CD4-positive, alpha-beta T cell treated with Interferon gamma for 1 hour (primary cell): ENCODE measurements at places on chromosomes 1 and 21.
A peak's percentile ranks its signal among the peaks of the same experiment; 100 is the strongest.

DNA sequence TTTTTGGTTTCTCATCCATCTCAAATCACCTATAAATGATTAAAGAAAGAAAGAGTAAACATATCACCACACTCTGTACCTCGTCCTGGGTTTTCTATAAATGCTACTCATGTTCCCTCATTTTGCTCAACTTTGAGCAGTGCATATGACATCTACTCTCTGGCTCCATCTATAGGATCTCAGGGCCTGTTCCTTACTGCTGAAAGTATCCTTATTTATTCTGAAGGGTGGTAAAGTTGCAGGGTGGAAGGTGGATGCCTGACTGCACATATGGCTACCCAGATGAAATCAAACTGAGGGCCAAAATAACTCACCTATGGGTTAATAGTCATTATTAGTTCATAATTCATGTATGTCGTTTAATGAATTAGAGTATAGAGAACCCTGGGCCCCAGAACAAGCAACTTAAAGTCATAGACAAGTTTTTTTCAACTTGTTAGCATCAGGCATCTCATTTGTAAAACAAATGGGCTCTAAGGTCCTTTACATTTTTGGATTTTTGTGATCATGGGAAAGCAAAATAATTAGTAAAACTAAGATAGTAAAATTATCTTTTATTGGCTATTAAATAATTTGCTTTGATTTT, 46.5 kb downstream of the NCF2 start:
- no peak for DNase-seq

DNA sequence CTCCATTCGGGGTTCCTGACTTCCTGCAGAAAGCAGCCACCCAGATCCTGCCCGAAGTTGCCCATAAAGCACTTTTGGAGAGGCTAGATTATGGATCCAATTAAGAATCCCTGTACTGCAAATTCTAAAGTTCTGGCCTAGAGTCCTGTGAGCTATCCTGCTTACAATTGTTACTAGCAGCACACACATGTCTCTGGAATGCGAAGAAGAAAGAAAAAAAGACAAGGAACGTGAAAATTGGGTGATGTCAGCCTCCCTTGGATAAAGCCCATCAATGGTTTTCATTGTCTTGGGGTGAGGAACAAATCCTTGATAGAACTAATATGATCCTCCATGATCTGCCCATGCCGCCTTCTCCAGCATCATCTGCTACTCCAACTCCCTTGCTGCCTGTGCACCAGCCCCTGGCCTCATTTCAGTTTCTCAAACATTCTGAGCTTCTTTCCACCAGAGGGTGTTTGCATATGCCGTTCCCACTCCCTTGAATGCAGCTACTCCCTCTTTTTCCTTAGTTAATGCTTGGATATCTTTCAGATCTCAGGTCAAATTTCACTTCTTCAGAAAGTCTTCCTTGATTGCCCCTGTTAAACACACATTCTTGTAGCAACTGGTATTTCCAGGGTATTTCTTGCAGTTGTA, 94.0 kb downstream of the ST6GALNAC5 start:
- no peak for DNase-seq

DNA sequence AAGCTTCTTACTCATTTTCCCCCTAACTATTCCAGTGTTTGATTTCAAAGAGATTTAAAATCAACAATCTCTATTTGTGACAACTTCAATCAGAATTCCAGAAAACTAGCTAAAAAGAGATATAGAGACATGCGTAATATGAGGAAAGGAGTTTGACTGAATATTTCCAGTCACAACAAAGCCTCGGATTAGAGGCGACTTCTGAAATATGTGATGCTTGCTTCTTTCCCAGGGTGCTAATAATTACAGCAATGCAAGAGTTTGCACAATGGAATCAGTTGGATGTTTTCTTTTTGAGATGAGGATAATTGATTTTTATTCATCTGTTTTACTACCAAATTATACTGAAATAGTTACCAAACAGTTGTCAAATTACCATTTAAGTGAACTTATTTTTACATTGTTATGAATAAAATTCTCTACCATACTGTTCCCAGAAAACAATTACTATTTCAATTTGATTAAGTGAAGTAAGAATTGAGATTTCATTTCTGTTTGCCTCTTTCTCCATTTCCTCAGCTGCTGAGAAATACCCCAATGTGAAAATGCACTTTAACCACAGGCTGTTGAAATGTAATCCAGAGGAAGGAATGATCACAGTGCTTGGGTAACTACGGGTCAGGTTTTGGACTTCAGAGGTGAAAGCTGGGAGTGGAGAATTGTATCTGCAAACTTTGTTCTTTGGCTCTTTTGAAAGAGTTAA, 28.1 kb downstream of the KMO start:
- DNase-seq: no peak

DNA sequence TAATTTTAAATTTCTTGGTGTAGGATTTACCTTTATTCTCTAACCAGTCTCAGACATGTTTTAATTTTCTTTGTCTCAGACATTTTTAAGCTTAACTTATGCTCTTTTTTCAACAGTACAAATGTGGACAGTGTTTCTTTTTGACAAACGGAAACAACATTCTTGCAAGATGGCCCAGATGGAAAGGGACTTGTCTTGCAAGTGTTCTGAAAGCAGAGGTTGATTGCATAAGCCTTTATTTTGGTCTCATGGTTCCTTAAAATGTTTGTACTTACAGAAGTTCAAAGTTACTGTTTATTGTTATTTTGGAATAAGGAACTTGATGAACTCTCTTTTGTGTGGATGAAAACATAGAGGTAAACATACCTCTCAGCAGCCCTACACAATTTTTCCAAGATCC, 22.9 kb downstream of the SMAP2 start:
- DNase-seq: no peak

GRCh38 chr21:35696644-35697043, 363.7 kb downstream of the SETD4 start:
- DNase-seq: no peak

DNA sequence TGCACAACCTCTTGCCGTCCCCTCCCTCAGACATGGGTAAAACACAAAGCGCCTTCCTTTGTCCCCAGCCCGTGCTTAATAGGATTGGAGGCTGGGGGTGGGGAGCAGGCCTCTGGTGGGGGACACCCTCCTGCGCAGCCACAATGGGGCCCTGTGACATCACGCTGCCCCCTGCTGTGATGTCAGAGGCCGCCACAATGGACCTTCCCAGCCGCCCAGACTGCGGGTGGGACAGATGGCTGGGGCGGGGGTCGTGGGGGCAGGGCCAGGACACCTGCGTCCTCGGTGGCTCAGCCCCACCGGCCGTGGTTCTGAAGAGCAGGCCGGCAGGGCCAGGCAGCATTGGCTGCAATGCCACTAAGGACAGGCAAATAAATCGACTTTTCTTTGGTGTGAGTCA, 39.9 kb downstream of the EPHA2 start:
- DNase-seq: no peak

- DNase-seq: no peak
Observed at GRCh38 chr1:53270107-53270506, 31.8 kb upstream of the MAGOH start.

DNA sequence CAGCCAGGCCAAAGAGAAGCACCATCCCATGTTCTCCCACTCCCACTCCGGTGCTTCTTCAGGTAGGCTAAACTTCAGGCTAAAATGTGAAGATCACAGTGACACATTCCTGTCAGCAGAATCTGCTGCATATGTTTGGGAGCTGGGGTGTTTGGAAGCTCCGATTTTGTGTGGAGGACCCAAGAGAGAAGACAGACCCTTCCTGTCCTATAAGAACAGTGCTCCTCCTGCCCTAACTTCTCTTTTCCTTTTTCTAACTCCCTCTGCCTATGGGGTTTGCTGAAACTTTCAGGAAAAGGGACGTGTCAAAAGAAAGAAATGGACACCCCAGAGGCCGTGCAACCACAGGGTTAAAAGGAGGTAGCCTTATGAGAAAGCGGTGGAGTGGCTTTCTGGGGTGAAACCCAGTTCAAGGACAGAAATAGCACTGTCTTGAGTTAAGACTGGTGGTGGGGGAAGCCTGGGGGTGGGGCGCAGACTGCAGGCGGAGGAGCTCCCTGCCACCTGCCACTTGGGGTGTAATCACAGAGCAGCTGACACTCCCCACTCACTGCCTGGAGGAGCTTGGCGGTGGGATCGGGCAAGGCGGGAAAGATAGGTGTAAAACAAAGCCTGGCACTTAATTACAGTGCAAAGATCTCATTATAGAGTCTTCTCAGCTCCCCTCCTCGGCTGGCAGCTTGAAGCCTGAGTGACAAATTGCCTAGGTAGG, 645 bp upstream of the TLR5 start:
- DNase-seq: peak; percentile 37

DNA sequence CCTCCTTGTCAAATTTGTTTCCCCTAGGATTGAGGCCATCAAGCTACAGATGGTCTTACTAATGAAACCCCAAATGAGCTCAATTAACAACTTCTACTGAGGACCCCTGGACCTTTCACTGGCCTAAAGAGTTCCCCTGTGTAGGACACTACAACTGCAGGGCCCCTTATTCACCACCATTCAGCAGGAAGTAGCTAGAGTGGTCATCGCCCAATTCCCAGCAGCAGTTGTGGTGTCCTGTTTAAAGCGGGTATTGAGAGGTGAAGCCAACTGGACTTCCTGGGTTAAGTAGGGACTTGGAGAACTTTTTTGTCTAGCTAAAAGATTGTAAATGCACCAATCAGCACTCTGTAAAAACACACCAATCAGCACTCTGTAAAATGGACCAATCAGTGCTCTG, 1466.9 kb downstream of the KCNT2 start:
- no peak for DNase-seq

- no peak for DNase-seq
Observed at GRCh38 chr1:110008971-110009565, 24.5 kb downstream of the AHCYL1 start.

DNA sequence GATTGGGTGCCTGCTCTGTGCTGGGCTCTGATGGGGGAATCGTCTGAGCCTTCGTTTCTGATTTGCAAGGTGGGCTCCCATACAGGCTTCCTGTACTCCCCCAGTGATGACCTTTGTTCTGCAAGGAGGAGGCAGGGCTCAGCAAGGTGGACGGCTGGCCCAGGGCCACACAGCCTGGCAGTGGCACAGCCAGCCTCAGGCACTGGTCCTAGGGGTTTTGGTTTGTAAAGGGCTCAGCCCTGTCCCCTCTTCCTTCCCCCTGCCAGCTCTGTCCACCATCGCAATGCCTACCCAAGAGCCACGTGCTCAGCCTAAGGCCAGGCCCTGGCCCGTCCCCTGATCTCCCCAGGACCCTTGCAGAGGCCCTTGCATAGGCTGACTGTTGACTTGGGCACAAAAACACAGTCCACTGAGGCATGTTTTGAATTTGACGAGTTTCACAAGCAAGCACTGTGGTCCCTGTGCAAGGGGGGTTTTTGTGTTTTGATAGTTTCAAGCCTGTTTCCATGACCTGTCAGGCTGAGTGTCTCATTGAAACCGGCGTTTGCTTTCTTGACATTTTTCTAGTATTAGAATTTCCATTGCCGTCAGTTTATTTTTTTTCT, 39.5 kb upstream of the TNFRSF1B start:
- no peak for DNase-seq

DNA sequence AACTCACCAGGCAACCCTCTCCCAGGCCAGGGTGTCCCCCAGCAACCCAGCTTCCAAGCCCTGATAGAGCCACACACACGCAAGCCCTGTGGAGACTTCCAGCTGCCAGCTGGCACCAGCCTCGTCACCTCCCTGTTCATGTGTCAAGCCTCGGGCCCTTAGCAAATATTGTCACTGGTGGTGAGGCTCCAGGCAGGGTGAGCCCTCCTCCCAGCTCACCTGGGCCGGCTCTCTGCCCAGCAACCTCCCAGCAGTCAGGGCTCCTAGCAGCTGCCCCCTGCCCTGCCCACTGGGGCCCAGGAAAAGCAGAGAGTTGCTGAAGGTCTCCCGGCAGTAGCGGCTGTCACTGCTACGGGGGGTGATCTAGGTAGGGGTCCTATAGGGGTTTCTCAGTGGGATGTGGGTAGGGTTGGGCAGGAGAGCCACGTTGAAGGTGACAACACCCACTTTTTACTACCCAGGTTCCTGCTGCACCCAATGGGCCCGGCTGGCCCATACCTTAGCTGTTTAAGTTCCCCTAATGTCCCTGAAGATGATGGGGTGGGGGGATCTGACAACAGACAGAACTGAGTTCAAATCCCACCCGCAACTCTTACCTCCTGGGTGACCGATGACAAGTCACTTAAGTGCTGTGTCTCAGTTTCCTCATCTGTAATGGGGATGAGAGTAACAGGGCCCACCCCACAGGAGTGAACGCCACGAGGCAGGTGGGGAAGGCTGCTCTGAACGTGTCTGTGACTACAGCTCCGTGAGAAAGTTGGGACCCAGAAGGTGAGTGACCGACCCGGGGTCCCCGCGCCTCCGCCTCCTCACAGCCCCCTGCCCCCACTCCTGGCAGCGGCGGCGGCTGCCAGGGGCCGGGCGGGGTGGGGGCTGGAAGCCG, 678 bp downstream of the TTC39A start:
- DNase-seq: no peak

- DNase-seq: peak; percentile 31
Observed at GRCh38 chr1:150789396-150789795, 18.7 kb downstream of the CTSK start.

GRCh38 chr1:220655509-220655908, 34.7 kb upstream of the C1orf115 start:
- no peak for DNase-seq

GRCh38 chr21:45972353-45972715, 9.2 kb upstream of the COL6A1 start:
- no peak for DNase-seq
